ENCODE measurements at places on chromosomes 6 and 20. TPM values are rescaled to one million over a fixed set of nuclear protein-coding genes. Genes with fewer than 3 reads are reported as not detected.
A peak's percentile ranks its signal among the peaks of the same experiment; 100 is the strongest.

HTR1E gene
- 1.0 TPM for polyA plus RNA-seq

LCA5 gene
- polyA plus RNA-seq, result 12.9 TPM

DNA sequence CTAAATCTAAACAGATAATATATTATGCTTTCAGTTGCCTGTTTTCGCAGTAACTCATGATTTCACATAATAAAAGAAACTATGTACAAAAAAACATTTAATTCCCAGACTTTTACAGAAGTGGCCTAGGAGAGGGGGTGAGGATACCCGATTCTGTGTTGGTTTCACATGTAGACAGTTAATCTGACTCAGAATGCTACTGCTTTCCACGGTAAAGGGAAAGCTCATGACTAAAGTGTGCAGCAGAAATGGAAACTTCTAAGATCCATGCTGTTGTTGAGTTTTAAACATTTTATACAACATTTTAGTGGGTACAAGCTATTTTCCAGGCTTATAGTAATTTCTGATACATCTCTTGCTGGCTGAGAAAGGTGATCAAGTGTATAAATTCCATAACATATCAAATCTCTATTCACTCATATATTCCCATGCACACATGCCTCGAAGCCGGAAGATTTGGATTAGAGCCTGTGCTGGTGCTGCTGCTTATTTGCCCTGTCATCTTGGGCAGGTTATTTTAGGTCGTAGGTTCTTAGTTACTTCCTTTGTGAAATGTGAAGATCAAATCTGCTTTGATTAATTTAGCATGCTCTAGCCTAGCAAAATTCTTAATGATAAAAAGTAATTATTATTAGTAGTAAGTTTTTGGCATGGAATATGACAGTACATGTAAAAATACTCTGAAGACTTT, 896.7 kb upstream of the MAP3K7 start:
- DNase-seq, result no peak

GRCh38 chr6:1175877-1176276, 136.0 kb upstream of the FOXQ1 start:
- no peak for DNase-seq

DNA sequence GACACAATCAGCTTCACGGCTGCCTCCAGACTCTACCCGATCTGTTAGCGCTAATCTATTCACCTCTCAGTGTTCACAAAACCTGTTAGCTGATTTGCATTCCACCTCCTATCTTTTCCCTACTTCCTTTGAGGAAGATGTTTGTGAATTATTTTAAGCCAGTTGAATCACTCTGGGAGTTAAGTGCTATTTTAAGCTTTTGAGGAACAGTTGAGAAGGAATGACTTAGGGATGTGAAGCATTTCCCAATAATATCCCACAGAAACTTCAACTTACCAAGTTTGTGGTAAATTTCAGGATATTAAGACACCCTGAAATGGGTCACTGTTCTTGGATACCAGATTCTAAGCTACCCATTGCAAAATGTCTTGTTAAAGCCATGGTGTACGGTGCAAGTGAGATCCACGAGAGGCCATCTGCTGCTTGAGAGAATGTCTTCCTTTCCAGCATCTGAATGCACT, 145.2 kb upstream of the CITED2 start:
- DNase-seq, result no peak

- DNase-seq, result peak; percentile 25
These were observed 96.0 kb downstream of the MAP3K5 start for GRCh38 chr6:136696238-136696637.

DNA sequence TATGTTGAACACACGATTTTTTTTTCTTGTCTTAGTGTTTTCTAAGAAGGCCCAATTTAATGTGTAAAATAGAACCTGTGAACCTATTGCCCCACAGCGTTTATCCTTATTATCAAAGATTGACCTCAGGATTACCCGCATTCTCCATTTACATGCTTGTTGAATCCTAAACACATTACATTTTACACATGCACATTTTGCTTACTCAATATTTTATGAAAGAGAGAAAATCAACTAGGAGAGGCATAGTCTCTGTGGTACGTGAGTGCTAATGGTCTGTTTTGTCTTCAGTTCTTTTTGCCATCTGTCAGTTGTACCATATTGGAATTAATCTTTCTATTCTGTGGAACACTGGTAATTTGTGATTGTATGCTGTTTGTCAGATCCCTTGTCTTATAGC, 80.1 kb upstream of the SMIM8 start:
- DNase-seq, result no peak

HMGCLL1 gene
- 2.5 TPM for polyA plus RNA-seq

- DNase-seq, result peak; percentile 69
These were observed at the start of the genes ARFRP1 and ZGPAT for GRCh38 chr20:63707558-63708300. Gene ARFRP1, minus strand, starts transcription at chr20:63707976. Its CDS starts 885 bp downstream, at chr20:63707091. Gene ZGPAT, plus strand, starts transcription at chr20:63708039. Its CDS starts 542 bp downstream, at chr20:63708581.

DNA sequence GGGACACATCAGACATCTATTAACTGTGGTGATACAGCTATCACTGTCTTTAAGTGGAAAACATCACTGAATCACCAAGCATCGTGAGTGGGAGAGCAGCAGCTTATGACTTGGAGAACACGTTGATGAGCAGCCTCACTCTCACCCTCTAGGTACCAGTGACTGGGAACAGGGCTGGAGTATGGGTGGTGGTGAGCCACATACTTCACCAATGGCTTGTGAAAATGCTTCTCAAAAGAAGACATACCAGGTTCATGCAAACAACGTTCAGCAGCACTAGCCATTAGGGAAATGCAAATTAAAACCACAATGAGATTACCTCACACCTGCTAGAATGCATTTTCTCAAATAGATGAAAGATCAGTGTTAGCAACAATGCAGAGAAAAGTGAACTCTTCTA, 25.3 kb downstream of the SNX5 start:
- no peak for DNase-seq

PRND gene
- 4.2 TPM for polyA plus RNA-seq

DNA sequence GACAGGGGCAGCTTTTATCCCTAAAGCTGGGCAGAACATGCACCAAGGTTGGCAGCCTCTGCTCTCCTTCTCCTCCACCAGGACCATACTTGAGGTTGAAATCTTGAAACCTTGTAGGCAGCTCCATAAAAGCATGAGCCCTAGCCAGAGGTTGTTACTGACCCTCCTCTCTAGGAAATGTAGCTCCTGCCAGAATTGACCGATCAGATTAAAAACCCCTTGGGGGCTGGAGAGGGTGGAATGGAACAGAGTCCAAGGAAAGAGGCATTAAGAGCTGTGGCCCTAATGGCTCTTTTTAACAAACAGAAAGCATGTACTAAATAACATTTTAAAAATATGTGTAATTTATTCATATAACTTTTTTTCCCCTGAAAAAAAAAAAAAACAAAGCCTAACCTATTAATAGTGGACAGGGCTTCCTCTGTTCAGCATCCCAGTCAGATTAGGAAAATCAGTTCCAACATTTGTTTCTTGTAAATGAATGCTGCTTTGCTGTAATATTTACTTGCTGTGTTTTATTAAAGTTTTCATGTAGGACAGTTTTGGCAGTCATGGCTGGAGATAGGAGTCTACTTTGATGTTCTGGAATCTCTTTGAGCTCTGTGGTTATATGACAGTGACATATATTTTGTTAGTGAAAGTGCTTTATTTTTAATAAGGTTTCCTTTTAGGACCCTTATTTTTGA, 41.3 kb downstream of the MTHFD1L start:
- DNase-seq, result no peak

- no peak for DNase-seq
These were observed 18.0 kb downstream of the USP49 start for GRCh38 chr6:41877051-41877680.

- no peak for DNase-seq
These were observed 670.7 kb upstream of the CITED2 start for GRCh38 chr6:140045116-140045515.

TUBB2B gene
- 116 TPM for polyA plus RNA-seq

UBD gene
- polyA plus RNA-seq, result 1.2 TPM

DNA sequence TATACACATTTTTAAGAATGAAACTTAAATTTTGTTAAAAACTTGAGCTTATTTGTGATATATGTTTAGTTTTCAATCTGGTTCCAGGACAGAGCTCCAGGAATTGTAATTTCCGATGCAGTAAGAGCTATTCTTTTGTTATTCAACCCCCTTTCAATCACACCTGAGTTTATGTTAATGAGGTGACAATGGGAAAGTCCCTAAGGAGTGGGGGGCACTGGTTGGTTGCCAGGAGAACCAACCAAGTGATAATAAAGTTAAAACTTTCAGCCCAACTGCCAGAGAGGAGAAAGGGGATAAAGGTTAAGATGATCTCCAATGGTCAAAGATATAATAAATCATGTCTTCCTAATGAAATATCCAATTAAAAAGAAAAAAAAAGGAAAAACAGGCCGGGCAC, 19.8 kb downstream of the MDN1 start:
- DNase-seq, result no peak

- no peak for DNase-seq
These were observed 45.6 kb upstream of the MOXD1 start for GRCh38 chr6:132446855-132447241.

GRCh38 chr6:74646461-74646860, 559.4 kb downstream of the COL12A1 start:
- DNase-seq, result no peak
